ENCODE measurements at places on chromosomes 1 and 21.
A peak's percentile ranks its signal among the peaks of the same experiment; 100 is the strongest.

DNA sequence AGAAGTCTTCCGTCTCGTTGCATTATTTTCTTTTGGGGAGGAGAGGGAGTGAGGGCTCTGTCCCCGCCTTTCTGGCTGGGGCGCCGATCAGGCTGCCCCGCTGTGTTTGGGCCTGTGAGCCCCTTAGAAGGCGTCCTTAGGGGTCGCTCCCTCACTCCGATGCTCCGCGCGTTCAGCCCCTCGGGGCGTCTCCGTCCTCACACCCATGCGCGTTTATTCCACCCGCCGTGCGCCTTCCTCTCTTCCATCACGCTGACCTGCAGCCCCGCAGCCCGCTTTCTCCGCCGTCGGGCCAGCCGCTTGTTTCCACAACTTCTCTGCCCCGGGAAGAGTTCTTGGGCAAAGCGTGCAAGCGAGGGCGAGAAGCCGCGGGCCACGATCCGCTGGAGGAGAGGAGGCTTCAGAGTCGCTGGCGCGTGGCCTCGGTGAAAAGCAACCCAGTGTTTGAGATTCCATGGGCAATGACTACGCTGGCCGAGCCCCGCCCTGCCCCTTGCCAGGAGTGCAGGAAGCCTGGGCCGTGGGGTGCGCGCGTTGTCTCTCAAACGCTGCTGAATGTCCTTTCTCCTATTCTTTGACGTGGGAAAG is 27.7 kb downstream of the TRIM11 start:
- DNase-seq, result no peak

DNA sequence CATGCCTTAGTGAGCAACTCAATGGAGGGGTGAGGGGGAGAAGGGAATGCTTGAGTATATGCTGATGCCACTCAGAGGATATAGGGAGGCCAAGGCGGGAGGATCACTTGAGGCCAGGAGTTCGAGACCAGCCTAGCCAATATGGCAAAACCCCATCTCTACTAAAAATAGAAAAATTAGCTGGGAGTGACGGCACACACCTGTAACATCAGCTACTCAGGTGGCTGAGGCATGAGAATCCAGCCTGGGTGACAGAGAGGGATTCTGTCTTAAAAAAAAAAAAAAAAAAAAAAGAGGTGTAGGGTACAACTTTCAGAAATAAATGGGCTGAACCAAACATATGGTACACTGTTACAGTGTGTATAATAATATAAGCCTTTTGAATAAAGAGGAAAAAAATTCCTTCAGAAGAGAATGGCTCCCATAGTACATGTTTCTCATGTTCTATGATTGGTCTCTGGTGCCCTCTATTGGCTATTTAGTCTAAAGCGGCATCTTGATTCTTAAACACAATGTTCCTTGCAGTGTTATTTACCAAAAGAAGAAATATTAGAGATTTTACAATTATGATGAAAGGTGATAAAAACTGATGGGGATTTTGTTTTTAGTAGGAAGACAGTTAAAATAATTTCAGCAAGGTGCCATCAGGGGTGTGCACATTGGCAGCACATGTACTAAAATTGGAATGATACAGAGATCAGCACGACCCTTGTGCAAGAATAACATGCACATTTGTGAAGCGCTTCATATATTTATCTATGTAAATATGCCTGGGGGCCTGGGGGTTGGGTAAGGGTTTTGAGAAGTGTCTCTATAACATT is 109.8 kb downstream of the PATJ start:
- DNase-seq, result peak; percentile 22

- DNase-seq, result no peak
These were observed 5.1 kb downstream of the USP16 start for GRCh38 chr21:29029524-29029923.

DNA sequence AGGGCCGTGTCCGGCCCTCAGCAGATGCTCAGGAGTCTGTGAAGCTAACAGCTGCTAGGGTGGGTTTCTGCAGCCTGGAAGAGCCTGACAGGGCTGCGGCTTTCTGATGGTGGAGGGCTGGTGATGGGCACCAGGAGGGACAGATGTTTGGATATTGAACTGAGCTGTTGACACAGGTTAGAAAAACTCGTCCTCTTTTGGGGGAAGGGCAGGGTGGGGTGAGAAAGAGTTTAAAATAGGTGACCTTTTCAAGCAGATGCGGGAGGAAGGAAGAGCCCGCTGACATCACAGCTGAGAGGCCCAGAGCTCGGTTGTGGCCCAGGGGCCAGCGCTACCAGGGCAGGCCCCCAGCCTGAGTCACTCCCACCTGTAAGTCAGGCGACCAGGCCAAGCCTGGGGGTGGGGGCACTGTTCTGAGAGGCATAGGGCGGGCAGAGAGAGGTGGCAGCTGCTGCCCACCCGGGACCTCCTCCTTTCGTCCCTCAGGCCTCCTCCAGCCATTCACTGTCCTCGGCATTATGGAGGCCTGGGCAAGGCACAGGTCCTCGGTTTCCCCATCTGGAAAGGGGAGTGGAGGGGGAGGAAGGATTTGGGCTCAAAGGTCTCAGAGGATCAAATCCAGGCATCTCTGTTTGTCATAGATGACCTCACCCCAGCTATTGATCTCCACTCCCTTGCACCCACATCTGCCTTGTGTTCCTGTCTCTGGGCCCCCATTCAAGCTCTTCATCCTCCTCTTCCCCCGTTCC is 32.3 kb upstream of the ID3 start:
- DNase-seq, result peak; percentile 56

GRCh38 chr21:38356883-38357625 is 100.3 kb downstream of the KCNJ15 start:
- DNase-seq, result no peak

DNA sequence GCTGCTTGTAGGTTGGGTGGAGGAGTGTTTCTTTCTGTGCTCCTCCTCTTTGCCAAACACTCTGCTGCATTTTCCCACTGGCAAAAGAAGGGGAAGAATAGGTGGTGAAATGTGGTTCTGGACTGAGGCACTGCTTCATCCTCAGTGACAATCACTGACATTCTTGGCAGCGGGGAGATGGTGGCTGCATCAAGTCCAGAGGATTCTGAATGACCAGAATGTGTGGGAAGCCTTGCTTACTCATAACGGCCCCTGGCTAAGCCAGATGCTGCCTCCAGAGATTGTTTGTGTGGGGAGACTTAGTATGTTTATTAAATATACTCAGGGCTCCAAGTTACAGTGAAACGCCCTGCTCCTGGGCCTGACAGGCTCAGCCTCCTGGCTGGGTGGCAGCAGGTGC is 160.3 kb downstream of the CACNA1E start:
- DNase-seq, result no peak

DNA sequence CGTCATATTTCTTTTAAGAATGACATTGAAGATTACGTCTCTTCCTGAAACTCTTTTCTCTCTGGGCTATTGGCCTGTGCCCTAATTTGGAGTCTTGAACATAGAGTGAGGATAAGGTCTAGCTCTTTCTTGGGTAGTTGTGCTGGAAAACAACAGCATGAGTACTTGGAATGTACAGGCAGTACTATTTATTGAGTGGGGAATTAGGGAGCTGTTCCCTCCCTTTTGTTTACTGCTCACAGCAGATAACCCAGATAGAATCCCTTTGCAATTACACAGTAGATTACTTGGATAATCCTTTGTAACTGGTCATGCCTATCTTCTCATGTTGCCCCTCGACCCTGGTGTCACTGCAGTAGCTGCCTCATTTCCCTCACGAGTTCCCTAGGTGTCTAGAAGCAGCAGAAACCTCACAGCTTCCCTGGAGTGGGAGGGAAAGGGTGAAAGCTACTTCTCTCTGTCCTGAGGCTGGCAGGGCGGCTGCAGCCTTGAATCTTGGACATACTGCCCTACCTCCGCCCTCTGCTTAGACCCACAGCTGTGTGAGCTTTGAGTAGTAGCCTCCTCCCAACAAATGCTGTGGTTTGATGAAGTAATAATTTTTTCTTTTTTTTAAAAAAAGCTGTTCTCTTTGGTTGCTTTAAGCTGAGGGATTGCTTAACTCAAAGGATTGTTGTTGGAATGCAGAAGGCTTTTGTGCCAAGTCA is 70.6 kb downstream of the FGGY start:
- DNase-seq, result peak; percentile 61

GRCh38 chr1:2445162-2445822 is 30.8 kb upstream of the PLCH2 start:
- DNase-seq, result no peak

DNA sequence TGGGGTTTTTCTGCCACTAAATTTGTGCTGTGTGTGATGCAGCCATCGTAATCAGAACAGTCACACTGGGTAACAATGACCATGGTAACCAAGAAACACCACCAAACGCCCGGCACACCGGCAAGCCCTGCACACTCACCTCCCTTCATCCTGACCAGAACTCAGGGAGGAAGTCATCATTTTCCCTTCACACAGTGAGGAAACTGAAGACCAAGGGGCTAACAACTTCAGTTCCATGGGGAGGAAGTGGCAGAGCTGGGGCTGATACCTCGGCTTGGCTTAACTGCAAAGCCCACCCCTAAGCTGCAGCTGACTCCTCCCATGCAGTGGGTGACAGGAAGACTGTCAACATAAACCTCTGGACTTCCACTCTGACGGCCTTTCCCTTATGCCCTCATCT is 69.3 kb upstream of the BCAR3 start:
- DNase-seq, result no peak

GRCh38 chr1:33298623-33299277 is 22.1 kb downstream of the A3GALT2 start:
- DNase-seq, result peak; percentile 42

- DNase-seq, result no peak
These were observed 214.6 kb downstream of the GRIK1 start for GRCh38 chr21:29725025-29725736.

- peak; percentile 9 for DNase-seq
These were observed 105.5 kb downstream of the HLCS start for GRCh38 chr21:36860736-36861594.

DNA sequence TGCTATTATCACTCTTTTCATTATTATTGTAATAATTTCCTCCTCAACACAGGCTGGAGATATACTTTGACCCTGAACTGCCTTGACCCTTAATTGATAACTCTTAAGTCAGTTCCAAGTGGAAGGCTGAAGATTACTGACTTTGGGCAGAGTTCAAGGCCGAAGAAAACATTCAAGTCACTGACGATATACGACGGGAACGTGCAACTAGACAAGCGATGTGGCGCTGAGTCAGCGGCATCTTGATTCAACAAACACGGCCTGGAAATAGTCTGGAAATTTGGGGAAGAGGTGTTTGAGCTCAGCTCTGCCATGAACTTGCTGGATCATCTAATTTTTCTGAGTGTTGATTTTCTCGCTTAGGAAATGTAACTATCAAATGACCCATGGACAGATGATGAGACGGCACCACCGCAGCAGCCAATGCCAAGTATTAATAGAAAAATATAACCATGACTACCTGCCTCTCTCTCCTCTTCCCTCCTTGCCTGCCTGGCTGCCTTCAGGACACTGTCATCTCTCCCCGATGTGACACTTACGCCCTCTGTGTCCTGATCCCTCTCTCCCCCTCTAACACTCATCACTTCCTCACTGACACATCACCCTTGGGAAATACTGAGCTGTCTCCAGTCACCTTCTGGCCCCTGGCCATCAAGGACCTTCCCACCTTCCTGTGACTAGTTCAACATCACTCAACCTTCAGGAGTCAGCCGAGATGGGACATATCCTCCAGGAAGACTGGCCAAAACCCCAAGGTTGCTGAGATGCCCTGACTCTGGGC is 49.4 kb downstream of the TMCO4 start:
- no peak for DNase-seq

DNA sequence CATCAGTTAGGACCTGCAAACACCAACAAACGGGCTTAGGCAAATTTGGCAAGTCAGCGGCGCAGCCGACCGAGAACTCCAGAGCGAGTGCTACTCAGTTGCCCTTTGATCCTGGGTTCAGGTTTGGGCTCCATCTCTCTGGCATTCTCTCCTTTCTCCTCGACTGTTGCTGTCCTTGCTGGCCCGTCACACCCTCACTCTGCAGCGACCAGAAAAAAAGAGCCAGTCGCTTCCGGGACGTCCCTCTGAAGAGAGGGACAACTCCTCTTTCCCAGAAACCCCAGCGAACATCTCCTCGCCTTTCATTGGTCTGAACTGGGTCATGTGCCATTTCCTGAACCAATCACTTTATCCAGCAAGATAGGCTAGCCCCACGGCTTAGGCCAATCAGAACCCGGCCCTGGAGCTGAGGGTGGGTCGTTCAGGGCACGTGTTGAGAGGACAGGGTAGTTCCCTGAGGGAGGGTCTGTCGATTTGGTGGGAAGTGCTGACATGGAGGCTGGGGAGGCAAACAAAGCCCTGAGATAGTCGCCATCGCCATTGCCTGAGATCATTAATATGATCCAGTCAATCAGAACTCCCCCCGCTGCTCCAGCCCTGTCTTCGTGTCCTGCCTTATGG is 113.7 kb downstream of the PTPRU start:
- no peak for DNase-seq

DNA sequence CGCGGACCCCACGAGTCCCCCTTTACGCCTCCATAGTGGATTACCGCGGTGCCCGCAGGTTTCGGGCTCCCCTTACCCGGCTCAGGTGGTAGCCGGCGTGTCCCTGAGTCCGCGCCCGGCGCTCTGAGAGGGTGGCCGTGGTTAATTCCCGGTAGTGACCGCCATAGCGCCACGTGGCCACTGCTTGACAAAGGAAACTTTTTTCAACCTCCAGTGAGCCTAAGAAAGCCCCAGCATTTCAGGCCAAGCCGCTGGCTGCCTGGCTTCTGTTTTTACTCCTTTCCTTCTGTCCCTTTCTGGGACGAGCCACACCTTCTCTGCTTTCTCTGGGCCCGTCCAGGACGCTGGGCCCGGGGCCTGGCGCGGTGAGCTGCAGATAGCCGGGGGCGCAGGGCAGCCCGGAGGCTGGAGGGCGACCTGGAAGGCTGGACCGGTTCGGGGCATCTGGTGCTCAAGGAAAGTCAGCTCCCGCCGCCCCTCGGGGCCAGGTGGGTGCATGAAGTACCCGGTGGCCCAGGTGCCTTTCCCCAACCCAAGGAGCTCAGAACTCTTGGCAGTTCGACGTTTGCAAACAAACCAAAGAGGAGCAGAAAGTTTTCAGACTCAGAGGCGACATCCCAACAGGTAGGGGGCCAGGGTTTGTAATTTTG is 540 bp upstream of the C1orf198 start:
- DNase-seq, result no peak

DNA sequence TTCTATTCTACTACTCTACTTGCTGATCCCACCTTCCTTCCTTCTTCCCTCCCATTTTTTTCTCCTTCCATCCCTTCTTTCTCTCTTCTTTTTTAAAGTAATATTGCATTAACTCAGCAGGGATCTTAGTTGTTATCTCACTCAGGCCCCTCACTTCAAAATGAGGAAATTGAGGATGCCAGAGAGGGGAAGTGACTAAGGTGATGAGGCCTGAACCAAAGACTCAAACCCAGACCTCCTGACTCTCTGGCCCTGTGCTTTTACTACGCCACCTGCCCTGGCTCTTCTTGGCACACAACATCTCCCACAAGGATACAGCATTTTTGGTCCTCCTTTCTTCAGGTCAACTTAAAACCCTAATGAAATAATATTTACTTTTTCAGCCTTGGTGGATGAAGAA is 151.7 kb upstream of the ZNF648 start:
- no peak for DNase-seq

GRCh38 chr21:41925767-41926116 is 28.1 kb downstream of the C2CD2 start:
- DNase-seq, result no peak

GRCh38 chr21:39660191-39660980 is 47.6 kb downstream of the B3GALT5 start:
- DNase-seq, result peak; percentile 50
